Stimulated activated CD8-positive, alpha-beta memory T cell treated with anti-CD3 and anti-CD28 coated beads, Interleukin-15, amount 100 ng/mL, for 4 hours (primary cell): ENCODE measurements at places on chromosomes 5 and 9.

GRCh38 chr9:113220467-113221002, 542 bp downstream of the FKBP15 start:
- no peak for DNase-seq

- no peak for DNase-seq
These were observed 92.6 kb downstream of the TENT4A start for GRCh38 chr5:6805841-6806240.

- no peak for DNase-seq
These were observed 261.3 kb upstream of the ANKH start for GRCh38 chr5:15132816-15133405.

- no peak for DNase-seq
These were observed 256.2 kb downstream of the ARRDC3 start for GRCh38 chr5:91126888-91127287.

DNA sequence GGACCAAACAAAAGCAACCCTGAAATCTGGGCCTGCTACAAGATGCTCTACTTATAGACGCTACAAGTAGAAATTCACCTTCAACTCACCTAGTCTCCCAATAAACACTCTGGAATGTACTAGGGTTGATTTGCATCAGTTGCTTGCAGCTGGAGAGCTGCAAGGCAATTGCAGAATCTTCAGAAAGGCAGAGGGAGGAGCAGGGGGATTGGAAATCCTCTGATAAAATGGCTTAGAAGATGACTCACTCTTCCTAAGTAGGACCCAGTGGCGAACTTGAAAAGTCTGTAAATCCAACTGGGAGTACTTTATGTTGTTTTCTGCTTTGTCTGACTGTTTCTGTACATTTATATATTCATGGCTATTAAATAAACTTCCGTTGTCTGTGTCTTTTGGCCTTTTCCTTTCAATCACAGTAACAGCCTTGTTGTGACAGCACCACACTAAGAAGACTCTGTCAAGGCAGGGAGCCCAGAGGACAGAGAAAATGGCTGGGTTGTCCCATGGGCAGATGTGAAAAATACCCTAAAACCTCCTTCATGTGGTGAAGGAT, 14.7 kb upstream of the MLLT3 start:
- DNase-seq = no peak

DNA sequence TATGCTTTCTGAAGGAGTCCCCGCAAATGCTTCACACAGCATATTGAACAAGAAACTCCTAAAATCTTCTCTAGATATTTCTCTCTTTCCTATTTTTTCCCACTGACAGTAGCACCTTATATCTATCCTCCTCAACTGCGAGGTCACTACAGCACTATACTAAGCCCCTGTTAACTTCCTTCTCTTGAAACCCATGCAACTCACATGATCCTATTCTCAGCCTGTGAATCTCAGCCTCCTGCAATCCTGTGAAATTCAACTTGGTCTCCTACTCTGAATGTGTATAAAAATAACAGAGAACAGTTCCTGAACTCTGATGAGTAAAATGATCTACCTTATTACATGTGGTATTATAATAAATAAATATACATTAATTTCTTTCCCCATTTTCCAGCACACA, 6.1 kb upstream of the PLGRKT start:
- no peak for DNase-seq

DNA sequence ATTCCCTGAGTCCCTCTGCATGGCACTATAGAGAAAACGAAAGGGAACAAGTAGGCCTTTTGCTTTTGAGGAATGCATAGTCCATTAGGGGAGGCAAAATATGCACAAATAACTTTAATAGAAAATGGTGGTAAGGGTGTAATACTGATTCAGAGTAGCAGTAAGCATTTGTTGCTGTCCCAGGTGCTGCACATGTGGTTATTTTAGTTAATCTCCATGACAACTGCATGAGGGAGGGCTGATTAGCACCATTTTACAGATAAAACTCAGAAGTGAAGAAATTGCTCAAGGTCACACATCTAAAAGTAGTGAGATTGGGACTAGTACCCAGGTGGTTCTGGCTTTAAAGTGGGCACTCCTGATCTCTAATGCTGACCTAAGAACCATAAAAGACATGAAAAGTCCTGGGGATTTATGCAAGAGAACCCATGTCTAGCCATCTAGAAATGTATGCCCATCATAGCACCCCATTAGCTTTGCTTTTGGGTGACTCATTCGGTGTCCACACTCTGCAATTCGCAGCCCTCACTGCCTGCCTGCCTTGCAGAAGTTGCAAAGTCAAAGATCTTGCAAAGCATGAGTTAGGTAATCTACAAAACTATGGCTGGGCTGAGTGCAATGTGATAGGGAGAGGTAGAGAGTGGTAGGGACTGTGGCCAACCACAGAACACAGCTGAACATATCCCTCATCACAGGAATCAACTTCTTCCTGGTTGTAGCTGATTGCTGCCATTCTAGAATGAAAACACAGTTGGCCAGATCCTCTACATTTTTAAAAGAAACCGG, 195.2 kb downstream of the PTTG1 start:
- no peak for DNase-seq

GRCh38 chr5:66472010-66472409, 124.2 kb upstream of the MAST4 start:
- DNase-seq = no peak

- no peak for DNase-seq
These were observed 19.8 kb downstream of the NIPAL4 start for GRCh38 chr5:157479612-157480510.

DNA sequence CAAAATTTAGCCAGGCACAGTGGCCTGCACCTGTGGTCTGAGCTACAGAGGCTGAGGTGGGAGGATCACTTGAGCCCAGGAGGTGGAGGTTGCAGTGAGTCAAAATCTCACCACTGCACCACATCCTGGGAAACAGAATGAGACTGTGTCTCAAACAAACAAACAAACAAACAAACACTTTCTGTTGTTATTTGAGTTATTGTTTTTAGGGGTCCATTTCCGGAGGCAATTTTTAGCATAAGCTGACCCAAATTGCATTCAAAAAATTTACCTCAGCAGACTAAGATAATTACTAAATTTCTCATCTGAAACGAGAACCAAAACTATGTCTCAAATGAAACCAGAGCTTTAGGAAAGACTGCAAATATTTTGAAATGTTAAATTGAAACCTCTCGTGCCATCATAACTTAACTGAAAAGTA, 1485.1 kb downstream of the EFNA5 start:
- no peak for DNase-seq

DNA sequence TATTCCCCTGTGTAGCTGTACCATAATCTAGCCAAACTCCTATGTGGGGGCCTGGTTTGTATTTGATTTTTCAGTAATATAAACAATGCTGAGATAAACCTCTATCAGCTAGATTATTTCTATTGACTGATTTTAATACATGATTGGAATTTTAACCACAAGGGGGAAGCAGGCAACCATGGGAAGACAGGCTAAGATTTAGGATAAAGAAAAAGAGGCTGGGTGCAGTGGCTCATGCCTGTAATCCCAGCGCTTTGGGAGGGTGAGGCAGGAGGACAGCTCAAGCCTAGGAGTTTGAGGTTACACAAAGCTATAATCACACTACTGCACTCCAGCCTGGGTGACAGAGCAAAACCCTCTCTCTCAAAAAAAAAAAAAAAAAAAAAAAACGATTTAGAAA, 18.1 kb upstream of the GPX3 start:
- no peak for DNase-seq

DNA sequence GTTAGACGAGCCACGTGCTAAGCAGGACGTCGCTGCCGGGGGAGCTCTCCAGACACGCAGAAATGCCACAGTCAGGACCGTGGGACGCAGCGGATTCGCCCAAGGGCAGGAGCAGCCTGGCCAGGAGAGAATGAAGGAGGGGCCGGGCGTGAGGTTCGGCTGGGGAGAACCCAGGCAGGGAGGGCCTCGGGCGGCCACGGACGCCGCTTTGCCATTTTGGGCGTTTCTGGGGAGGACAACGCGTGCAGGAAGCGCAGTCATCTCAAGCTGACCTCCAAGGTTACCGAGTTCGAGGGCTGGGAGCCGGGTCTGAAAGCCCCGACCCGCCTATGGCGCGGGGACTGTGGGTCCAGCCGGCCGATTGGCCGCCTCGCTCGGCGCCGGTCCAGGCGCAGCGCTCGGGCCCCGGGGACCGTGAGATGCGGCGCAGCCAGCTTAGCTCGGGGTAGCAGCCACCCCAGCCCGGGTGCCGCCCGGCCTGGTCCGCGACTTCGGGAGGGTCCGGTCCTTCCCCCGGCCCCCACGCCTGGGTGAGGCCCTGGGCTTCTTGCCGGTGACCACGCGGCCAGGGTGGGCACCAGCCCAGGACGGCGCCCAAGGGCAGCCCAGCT, 760 bp upstream of the MAN1B1 start:
- no peak for DNase-seq

- DNase-seq = no peak
These were observed 300.7 kb downstream of the MSX2 start for GRCh38 chr5:175025077-175025476.

DNA sequence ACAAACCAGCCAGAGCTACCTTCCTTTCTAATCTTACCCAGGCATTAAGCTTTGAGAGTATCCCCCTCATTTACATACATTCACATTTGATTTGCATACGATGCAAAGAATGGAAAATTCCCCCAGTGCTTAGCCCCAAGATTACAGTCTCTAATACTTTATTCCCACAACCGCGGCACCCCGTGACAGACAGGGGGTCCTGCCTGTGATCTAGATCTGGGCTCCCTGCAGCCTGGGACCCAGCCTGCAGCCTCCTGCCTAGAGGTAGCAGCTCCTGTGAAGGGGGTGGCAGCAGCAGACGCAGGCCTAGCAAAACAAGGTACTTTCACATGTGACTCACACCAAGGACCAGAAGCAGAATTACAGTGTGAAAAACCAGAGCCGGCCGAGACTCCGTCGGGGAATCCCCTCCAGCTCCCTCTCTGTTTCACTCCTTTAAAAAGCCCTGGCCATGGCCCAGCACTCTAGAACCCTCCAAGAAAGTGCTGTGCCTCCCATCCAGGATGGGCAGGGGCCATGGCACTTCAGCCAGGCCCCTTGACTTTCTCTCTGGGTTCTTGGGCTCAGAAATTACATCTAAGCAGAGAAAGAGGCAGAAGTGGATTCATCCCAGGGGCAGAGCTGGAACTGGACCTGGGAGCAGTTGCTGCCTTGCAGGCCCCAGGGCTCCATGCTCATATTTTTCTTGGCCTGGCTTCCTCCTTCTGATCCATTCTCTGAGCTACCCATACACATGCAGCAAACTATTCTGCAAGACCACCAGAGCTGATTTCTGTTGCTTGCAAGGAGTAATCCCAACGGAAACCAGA, 14.0 kb upstream of the TCF7 start:
- peak; percentile 63 for DNase-seq

DNA sequence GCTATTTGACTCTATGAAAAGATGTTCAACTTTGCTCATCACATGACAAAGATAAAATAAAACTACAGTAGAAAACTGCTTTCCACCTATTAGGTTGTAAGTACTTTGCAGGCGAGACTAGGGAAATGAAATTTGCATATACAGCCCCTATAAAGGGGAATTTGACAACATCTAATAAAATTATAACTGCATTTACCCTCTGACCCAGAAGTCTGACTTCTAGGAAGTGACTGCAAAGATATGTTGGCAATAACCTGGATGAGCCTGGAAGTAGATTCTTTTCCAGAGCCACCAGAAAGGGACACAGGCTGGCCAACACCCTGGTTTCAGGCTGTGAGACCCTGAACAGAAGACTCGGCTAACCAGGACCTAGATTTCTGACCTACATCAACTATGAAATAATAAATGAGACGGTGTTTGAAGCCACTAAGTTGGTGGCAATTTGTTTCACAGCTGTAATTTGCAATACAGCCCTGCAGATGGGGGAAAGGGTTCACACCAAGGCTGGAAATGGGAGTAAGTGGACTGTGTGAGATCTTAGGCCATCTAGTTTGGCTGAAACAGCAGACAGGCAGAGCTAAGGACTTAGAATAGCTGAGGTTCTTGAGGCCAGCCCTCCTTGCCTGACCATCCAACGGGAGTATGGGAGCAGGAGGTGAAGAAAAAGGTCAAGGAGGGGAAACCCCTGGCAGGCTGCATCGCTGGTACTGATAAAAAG, 106.6 kb downstream of the SIL1 start:
- DNase-seq = no peak

DNA sequence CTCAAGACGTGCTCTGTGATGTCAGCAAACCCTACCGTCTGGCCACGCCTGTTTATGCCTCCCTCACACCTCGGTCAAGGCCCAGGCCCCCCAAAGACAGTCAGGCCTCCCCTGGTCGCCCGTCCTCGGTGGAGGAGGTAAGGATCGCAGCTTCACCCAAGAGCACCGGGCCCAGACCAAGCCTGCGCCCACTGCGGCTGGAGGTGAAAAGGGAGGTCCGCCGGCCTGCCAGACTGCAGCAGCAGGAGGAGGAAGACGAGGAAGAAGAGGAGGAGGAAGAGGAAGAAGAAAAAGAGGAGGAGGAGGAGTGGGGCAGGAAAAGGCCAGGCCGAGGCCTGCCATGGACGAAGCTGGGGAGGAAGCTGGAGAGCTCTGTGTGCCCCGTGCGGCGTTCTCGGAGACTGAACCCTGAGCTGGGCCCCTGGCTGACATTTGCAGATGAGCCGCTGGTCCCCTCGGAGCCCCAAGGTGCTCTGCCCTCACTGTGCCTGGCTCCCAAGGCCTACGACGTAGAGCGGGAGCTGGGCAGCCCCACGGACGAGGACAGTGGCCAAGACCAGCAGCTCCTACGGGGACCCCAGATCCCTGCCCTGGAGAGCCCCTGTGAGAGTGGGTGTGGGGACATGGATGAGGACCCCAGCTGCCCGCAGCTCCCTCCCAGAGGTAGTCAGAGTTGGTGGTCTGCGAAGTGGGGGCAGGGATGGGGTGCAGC, 103.2 kb downstream of the PPARGC1B start:
- no peak for DNase-seq

GRCh38 chr5:14245132-14245925, 102.2 kb downstream of the TRIO start:
- no peak for DNase-seq

DNA sequence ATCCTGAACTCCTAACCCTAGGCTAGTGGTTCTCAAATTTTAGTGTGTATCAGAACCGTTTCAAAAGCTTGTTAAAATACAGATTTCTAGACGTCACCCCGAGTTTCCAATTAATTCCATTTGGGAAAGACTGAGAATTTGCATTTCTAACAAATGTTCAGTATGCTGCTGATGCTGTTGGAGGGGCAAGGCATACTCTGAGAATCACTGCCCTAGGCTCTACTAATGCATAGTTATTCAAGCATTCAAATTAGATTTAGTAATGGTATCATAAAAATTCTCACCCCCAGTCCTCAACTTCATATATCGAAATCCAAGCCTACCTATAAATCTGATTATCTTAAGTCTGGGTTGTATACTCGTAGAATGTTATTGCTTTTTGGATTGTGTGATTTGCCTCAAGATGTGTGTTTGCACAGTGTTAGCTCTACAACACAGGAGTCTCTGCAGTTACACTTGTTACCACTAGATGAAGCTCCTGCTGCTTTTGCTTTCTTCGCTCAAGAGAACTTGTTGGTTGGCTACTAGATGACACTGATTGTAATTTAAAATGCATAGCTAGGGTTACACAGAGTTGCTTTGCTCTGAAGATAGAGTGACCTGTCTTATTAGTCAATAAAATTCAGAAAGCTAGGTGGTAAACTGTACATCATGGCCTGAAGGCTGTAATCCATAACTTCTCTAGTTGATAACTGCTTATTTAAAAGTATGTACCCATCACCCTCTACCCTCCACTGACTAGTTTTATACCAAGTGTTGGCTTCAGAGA, 7.5 kb upstream of the ERAP2 start:
- no peak for DNase-seq

- DNase-seq = no peak
These were observed 103.2 kb upstream of the LMX1B start for GRCh38 chr9:126510564-126510963.

- DNase-seq = no peak
These were observed 17.2 kb upstream of the AFAP1L1 start for GRCh38 chr5:149254506-149254905.
